Fibroblast of skin of right biceps (primary cell): ENCODE measurements at places on chromosomes 5 and 9.

GRCh38 chr5:113508756-113509155 is 4.7 kb upstream of the YTHDC2 start:
- DNase-seq: no peak

- DNase-seq: no peak
Observed at GRCh38 chr5:58069846-58070245, 390.0 kb downstream of the PLK2 start.

- DNase-seq: no peak
Observed at GRCh38 chr9:14640967-14641366, 52.3 kb downstream of the ZDHHC21 start.

DNA sequence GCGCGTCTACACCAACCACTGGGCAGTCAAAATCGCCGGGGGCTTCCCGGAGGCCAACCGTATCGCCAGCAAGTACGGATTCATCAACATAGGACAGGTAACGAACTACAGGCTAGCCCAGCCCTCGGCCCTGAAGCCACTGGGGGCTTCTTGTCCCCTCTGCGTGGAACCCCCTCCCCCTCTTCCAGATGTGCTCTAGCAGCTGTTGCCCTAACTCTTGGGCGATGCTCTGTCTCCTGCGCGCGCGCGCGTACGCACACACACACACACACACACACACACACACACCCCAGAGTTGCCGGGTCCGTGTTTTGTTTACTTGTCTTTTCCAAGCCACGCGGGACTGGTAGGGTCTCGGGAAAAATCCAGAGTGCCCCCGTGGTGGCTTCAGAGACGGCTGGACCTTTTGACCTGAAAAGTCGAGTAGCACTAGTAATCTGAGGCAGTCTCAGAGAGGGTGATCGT is 836 bp downstream of the PCSK5 start:
- peak; percentile 33 for DNase-seq

GRCh38 chr9:138075961-138076649 is 198.5 kb downstream of the CACNA1B start:
- no peak for DNase-seq

DNA sequence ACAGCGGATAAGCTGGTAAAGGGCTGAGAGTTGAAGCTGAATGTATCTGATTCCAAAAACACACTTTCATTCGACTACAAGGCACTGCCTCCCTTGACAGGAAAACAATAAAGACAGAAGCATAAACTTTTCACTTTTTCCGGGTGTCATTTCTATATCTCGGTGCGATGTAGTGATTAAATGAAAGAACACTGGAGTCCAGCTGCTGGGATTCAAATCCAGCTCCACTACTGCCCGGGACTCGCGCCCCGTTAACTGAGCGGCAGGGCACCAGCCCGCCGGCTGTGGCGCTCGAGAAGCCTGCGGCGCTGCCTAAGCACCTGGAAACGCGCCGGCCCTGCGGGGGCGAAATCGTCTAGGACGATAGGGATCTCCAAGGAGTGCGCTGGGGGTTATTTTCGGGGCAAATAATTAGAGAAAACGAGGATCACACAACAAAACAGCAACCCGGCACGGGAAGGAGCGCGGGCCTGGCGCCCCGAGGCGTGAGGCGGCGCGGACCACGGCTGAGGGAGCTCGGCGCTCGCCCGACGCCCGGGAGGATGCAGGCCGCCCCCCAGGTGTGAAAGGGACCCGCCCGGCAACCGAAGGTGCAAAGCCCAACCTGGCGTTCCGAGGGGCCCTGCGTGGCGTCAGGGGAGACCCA is 837 bp downstream of the UIMC1 start:
- DNase-seq: peak; percentile 69

DNA sequence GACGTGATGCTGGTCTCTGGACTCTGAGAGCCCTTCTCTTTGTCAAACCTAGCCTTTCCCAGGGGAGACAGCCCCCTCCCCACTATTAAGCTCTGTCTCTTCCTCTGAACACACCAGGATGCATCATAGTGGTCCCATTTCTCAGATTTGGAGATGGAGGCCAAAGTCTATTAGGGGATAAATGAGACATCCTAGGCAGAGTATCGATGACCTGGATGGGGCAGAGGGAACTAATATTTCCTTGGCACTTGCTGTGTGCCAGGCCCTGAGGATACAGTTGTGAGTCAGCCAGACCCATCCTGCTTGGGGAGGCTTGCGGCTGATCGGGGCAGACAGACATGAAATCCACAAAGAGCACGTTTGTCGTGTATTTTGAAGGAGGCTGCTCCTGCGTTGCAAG is 5.2 kb downstream of the DNM1 start:
- DNase-seq: no peak

GRCh38 chr5:79535477-79536192 is 21.7 kb upstream of the HOMER1 start:
- DNase-seq: no peak

GRCh38 chr5:96141749-96142148 is 180.1 kb upstream of the ELL2 start:
- DNase-seq: peak; percentile 38

DNA sequence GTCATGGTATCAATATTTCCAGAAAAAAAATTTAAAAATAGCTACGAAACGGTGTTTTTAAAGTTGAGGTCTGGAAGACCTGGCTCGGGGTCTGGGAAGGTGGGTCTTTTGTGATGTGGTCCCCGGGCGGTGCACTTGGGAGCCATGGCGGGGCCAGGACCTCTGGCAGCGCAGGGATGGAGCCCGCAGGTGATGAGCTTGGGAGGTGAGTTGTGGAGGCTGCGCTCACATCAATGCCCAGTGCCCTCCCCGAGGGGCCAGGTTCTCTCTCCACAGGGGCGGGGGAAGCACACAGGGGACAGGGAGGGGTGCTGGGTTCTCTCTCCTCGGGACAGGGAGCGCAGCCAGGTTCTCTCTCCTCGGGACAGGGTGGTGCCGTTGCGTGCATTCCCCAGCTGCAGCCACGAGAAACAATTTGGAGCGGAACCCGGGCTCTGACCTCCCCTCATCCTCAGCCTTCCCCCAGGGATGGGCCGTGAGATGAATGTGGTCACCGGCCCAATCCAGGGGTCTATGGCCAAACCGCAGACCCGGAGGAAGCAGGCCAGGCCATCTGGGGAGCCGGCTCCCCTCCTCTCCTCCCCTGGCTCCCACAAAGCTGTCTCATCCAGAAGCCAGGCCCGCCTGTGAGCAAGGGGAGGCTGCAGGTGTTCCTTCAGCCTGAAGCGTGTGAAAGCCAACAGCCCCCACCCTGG is 25.8 kb downstream of the DBH start:
- DNase-seq: no peak

GRCh38 chr5:76811214-76811613 is 7.6 kb upstream of the F2RL1 start:
- DNase-seq: peak; percentile 79

DNA sequence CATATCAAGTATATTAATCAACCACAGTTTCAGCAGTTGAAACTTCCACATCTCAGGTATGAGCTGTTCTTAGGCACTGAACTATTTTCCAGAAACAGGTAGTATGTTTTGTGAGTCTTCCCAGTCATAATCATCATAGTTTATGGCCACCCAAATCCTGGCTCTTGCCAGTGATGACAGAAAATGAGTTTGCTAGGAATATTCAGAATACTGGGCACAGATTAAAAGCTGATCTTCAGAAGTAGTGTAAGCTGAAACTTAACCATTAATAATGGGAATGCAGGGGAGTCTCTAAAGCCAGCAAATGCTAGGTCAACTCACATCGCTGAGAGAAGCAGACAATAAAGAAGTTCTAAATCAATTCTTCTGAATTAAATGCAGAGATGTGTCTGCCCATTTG is 64.5 kb downstream of the PLPP1 start:
- DNase-seq: no peak

GRCh38 chr9:17318821-17319320 is 184.0 kb downstream of the CNTLN start:
- peak; percentile 28 for DNase-seq

DNA sequence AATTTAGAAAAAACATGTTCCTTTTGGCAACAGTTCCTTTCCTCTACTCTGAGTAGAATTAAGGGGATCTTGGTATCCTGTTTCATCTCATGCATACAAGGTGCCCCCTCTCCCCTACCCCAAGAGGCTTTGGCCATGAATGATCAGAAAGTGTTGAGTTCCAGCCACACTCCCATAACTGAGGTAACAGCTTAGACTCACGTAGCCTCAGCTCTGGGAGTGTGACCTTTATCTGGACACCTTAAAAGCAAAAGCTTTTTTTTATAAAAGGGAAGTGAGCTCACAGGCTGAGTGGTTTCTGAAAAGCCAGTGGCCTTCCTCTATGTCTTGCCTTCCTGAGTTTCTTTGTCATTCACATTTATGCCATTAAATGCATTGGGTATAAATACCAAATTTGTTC is 900 bp upstream of the HAVCR2 start:
- no peak for DNase-seq

- DNase-seq: no peak
Observed at GRCh38 chr9:135930446-135931345, 23.4 kb upstream of the CAMSAP1 start.

- DNase-seq: no peak
Observed at GRCh38 chr9:93390953-93391515, 60.5 kb upstream of the FAM120A start.

DNA sequence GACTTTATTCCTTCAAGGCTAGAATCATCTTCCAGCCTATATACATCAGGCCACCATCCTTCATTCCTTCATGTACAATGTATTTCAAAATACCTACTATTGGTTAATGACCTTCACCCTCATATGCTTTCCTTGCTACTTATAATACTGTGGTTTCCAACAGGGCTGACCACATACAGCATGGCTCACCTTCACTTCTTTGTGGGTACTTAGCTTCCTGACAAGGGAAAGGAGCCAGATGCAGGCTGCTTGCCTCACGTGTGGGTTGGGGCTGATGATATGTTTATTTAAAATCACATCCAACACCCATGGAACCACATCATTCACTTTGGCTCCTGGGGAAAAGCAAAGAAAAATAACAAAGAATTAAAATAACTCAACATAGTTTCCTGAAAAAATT is 63.9 kb upstream of the OR2K2 start:
- DNase-seq: no peak
